GDM1 (cell line): ENCODE measurements at places on chromosomes 2 and 18.
A peak's percentile ranks its signal among the peaks of the same experiment; 100 is the strongest.

DNA sequence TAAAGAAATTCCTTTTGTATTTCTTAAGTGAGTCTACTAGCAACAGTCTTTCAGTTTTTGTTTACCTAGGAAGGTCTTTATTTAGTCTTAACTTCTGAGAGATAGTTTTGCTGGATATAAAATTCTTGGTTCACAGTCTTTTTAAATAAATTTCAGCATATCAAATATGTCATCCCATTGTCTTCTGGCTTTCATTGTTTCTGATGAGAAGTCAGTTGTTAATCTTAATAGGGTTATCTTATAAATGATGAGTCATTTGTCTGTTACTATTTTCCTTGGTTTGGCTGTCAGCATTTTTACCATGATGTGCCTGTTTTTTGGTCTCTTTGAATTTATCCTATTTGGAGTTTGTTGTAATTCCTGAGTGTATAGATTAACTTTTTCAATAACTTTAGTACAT is 129.3 kb downstream of the FAM210A start:
- no peak for DNase-seq

GRCh38 chr2:216688731-216689340 is 6.5 kb downstream of the IGFBP5 start:
- no peak for DNase-seq

GRCh38 chr2:1775511-1776035 is 31.3 kb upstream of the PXDN start:
- no peak for DNase-seq

DNA sequence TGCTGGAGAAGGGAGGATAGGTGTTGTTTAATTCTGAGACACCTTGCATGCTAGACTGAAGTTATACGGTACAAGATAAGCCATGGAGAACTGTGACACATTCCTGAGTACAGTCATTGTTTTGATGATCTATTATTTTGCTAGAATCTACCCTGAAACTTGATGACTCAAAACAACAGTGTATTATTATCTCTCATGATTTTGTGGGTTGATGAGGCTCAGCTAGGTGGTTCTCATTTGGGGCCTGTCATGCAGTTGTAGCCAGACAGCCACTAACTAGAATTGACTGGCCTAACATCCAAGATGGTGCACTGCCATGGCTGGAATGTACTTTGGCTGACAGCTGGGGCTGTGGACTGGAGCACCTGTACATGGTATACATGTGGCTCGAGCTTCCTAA is 5.4 kb upstream of the IL1R1 start:
- no peak for DNase-seq

DNA sequence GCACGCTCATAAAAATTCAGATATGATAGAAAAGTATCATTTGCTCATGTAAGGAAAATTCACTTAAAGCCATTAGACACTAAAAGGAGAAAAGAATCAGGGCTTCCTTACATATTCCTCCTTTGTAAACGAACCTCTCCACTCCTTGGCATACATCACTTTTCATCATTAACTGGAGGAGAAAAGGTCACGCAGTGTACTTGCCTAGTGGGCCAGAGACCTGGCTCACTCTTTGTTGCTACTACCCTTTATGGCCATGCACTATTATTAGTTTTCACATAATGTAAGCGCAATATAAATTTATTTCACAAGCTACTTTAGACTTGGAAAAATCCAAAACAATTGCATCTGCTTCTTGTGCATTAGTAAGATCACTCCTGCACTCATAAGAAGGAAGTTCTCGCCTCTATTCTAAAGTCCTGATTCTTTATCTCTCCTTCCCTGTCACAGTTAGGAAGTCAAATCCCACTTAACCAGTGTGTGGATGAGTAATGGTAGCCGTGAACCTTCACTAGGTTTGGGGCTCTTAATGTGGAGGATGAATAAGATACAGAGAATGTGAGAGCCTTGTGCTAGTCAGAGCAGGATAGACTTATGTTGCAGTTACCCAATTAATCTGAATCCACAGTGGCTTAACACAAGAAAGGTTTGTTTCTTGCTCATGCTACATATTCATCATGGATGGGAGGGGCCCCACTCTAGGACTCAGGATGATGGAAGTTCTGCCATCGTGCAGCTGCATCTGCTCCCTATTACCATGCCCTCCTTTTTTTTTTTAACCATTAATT is 115.0 kb upstream of the GLS start:
- no peak for DNase-seq

DNA sequence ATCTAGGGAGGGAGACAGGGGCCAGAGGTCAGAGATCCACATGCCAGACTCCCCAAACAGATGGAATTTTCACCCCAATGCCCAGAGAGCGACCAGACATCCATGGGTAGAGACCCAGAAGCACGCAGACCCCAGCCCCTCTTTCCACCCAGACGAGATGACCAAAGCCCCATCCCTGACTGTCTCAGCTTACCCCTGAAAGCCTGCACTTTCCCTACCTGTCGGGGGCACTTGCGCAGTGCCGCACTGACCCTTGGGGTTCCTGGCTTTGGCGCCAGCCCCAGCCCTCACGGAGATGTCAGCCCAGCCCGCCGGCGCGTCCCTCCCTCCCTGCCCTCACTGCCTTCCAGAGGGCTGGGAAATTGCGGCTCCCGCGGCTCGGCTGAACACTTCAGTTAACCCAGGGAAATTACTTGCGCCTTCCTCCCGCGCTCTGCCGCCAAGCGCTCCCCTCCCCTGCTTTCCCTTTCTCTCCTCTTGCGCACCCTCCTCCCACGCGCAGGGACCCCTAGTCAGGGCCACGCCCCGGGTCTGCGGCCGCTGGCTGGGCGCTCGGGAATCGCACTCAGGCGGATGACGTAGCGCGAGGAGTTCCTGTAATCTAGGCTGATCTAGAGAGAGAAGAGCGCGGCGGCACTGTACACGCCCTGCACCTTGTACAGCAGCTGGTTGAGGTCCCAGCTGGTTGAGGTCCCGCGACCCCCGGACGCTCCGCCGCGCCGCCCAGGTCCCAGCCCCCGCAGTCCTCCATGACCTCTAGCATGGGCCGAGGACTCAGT is 12.0 kb downstream of the ALPG start:
- no peak for DNase-seq

- no peak for DNase-seq
Measured at GRCh38 chr2:24287171-24287570, 73.2 kb downstream of the ITSN2 start.

DNA sequence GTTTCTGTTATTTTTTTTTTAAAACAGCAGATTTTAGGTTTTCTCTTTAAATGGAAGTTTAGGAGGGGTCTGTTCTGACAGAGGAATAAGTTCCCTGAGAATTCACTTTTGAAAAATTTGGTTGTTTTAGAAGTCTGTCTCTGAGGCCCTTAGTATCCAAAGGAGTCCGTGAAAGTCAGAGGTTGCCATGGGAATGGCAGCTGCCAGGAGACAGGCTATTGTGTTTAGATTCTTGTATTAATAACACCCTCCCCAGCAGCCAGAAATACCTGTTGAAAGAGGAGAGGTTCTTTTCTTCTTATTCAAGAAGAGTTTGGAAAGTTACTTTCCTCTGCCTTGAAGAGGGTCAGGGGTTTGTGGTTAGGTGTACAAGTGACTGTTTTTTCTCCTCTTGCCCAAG is 29.5 kb downstream of the TNP1 start:
- DNase-seq, result no peak

DNA sequence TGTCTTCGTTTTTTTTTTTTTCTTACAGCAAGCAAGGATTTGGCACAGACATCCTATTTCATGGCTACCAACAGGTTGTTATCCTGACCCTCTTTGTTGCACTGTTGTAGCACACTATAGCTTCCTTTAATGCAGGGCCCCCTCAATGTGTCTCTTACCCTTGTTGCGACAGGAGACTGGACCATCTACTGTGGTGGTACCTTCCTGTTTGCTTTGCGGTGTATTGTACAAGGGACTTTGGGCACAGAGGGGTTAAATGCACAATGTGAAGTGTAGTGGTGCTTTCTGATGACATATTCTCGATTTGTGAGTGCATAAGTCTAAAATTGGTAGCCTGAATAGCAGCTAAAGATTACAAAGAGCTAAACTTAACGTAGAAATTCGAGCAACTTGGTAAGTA is 27.5 kb downstream of the CCNT2 start:
- no peak for DNase-seq

GRCh38 chr18:2994020-2994589 is 18.8 kb downstream of the LPIN2 start:
- DNase-seq, result no peak

DNA sequence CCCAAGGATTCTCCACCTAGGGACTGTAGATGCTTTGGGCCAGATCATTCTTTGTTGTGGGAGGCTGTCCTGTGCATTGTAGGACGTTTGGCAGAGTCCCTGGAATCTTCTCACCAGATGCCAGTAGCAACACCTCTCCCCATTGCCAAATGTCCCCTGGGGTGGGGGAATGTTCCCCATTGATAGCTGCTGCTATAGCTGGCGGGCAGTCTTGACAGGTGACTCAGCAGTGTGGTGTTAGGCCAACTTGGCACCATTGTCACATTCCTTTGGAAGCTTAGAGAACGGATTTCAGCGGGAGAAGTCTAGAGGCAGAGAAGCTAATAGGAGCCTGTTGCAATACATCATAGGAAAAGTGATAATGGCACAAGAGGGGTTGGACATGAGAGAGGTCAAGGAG is 495.7 kb upstream of the SMIM21 start:
- DNase-seq, result no peak

DNA sequence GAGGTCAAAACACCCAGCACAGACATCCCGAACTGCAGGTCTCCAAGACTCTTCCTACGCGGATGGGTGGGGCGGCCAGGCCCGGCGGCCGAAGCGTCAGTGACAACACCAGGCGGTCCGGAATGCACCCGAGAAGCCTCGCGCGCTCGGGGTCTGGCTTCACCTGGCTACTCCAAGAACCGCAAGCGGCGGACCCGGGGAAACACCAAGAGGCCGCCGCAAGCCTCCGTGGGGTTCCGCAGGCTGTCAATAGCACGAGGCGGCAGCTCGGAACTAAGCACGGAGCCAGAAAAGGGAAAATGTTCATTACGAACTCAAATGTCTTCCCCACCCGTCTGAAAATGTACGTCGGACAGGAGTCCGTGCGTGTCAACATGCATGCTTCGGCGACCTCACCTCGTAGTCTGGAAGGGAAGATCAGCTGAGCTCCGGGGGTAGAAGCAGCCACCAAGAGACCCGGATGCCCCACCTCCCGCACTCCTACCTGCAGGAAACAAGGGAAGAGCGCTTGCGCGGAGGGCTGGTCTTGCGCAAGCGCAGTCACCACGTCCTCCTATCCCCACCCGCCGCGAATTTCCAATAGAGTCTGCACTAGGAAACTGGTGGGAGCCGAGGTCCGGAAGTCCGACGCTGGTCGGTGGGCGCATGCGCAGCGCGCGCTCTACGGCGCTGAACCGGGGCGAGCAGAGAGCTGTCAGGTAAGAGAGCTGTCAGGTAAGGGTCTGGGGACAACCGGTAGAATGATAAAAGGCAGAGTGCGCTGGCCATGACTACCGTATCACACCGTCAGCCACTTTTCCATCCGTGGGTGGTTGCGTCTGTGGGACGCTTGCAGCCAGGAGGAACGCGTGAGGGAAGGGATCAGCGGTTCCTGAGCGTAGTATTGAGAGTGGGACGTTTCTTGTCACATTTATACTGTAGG is at the start of the genes GPATCH11 and HEATR5B:
GPATCH11 (plus strand) TSS at position 646 of the 922 bp plus-strand sequence. CDS start 3,864 bp downstream, outside the sequence.
HEATR5B (minus strand) TSS at position 500 of the 922 bp plus-strand sequence. CDS start 958 bp downstream, outside the sequence.
- DNase-seq, result peak; percentile 94

DNA sequence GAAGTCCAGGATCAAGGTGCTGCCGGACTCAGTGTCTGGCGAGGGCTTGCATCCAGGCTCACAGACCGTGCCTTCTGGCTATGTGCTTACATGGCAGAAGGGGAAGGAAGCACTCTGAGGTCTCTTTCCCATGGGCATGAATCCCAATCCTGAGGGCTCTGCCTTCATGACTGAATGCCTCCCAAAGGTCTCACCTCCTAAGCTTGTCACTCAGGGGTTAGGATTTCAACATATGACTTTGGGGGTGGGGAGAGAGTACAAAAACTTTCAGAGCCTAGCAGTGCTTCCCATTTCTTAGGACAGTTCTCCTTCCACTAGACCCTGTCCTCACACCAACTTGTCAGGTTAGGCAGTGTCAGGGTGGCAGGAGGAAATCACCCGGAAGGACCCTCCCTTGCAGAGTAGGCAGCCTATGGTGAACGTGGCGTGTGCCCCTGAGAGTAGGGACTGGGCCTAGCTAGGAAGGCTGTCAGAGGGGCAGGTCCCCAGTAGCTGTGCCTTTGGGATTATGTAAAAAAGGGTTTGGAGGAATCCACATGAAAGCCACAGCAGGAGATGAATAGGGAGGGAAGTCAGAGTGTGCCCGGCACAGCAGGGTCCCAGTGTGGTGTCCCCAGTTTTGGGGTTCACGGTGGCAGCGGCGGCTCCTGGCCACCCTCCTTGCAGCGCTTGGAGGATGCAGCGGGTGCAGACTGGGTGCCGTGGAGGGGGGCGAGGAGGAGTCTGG is 233.3 kb downstream of the LDLRAD4 start:
- no peak for DNase-seq

- DNase-seq, result no peak
Measured at GRCh38 chr2:226660124-226660523, 139.5 kb downstream of the IRS1 start.
